Mesenteric fat pad (tissue), 1 donor: ENCODE measurements at places on chromosomes 2 and 18. TPM values are rescaled to one million over a fixed set of nuclear protein-coding genes. Genes with fewer than 3 reads are reported as not detected.

DNA sequence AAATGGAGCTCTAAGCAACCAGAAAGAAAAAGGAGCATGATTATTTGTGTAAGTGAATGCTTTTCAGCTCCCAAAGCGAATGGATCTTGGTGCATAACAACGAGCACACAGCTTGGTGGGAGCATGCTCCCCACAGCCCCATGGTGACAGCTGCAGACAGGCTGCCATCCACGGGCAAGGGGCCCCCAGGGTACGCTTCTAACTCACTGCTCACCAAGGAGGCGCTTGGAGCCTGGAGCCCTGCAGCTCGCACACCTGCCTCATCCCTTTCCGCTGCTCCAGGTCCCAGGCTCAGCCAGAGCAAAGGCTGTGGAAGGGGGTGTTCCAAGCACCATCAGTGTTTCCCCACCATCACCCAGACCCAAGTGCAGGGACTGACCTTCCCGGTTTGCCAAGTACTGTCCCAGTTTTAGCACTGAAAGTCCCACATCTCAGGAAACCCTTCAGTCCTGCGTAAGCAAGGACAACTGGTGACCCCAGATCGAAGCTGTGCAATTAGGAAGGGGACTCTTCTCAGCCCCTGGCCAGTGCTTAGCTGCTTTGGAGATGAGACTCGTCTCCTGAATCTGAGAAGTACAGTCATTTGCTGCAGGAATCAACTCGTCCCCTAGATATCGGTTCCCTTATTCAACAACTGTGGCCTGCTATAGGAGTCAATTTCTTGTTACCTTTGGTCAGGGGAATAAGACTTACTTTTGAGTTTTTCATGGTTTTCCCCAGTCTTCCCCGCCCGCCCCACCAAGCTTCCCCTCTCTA, 50.0 kb upstream of the ATG16L1 start:
- no peak for DNase-seq

GRCh38 chr2:3575534-3576262, 638 bp downstream of the RPS7 start:
- DNase-seq, result no peak

DNA sequence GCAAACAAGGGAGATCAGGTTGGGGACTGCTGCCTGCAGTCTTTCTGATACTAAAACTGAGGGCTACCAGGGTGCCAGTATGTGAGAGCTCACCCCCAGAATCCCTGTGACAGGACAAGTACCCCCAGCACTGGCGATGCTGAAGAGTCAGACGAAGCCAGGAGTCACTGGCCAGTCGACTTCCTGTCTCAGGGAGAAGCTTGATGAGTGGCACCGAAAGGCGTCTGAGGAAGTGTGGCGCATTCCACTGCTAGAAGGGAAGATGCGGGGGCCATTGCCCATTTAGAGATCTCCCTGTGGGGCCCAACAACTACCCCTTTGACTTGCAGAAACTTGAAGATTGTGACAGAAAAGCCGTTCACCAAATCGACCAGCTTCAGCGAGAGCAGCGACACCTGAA, 22.0 kb downstream of the MXD1 start:
- DNase-seq, result no peak

DNA sequence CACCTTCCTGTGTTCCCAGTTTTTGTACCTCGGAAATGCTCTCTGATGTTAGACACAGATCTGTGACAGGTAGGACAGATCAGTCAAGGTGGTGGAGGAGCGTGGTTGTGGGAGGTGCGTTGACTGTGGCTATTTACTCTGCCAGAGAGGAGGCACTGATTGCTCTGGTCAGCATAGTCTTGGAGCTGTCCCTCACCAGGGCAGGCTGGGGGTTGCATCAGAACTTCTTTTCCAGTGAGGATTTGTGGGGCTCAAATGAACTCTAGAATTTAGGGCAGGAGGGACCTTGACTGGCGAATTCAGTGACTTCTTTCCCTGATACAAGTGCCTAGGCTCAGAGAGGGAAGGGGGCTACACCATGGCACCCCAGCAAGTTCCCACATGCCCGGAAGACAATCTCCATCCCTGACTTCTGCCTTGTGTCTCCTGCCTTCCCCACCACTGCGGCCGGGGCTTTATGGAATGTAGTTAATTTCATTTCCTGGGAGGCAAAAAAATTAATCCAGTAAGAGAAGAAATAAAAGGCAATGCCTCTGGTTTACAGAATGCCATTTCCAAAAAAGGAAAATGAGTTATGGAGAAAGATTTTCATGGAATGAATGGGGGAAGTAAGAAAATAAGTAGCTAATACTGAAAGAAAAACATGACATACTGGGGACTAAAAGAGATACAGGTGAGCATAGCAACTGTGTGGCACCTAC, 26.1 kb downstream of the NIFK start:
- DNase-seq, result peak; percentile 35

DNA sequence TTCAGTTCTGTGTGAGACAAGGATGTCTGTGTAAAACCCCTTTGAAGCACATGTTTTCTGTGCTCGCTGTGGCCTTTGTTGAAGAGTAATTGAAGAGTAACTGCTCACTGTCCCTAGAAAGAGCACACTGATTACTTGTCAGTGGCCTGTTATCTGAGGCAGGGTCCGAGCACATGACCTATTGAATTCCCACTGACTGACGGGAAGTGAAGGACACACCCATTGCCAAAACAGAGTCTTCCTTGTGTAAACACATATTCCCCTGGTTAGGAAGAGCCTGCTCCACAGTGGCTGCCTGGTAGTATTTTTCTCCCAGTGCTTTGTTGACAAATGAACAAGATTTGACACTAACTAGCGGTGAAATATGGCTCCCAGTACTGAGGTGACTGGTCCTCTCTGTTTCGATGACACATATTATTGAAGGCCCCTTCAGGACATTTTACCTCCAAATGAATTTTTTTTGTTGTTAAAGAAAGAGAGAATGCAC, 148.5 kb upstream of the GYPC start:
- no peak for DNase-seq

DNA sequence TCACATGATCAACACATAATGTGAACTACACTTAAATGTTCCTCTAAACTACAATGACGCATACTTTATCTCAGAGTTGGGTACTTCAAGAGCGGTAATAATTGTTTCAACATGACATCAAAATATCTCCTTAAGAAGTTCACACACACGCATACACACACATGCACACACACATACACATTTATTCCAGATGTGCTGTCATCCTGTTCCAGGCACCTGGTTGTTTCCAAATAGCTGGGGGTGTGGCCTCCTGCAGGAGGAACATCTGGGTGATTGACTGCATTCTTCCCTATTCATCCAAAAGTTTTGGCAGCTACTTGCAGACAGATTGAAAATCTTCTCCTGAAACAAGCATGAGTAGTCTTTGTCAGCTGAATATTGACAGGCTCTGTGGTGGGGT, 37.9 kb upstream of the PIK3C3 start:
- no peak for DNase-seq

DNA sequence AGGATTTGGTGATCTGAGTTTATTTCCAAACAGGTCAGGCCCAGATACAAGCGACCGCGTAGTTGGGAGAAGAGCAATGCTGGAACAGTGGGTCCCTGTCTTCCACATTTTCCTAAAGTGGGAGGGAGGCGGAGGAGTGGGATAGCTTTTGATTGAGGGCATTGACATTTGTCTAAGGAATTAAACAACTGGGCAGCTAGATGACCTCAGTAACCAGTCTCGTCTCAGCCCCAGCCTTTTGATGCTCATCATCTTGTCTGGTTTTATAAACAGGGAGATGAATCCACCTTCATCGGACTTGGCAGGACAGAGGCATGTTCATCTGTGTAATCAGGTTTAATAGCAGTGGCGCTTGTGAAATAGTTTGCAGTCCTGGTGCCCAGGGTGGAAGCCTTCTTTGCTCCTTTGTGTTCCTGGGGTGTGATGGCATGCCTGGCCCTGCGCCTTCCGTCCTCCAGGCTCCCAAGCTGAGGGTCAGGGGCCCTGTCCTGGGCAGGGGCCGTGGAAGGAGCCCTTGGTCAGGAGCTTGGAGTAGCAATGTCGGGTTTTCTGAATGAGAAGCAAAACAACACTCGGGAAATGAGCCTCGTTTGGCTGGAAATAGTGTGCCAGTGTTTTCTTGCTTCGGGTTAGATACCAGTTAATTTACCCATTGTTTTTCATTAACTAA, 193.8 kb downstream of the FAM210A start:
- peak; percentile 53 for DNase-seq

DNA sequence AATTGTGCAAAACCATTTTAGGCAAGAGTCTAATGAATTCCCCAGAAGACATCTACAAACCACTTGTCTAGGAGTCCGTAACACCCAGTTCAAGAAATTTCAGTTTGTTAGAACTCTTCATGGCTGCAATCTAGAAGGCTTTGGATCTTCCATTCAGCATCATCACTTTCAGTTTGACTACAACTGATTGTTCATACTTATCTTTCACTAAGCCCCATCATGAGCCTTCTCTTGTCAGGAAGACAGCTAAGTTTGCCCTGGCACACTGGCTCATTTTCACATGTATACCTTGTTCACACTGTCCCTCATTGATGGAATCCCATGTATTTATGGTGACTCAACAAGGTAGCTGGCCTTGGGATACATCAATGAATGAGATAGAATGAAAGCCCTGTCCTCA, 898.4 kb upstream of the CELF4 start:
- DNase-seq, result no peak

DNA sequence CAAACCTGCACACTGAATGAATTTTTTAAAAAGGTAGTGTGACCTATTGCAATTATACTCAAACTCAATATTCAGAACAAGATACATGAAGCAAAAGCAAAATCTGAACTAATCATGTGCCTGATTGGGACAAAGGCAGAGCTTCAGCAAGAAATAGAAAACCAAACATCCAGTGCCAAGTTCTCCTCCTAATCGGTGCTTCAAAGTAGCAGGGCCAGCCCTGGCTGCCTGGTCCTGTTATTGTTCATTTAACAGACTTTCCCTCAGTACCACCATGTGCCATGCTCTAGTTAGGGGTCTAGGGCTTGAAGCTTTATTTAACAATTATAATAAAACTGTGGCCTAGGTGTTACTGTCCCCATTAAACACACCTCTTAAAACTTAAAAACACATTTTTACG, 281.5 kb upstream of the PXDN start:
- no peak for DNase-seq

Gene CLEC4F
- 0.48 TPM for total RNA-seq

Gene TMEM247
- total RNA-seq, result not detected

Gene AGXT
- 0.32 TPM for total RNA-seq
